ENCODE measurements at places on chromosomes 12 and 14.

- no peak for DNase-seq
Measured at GRCh38 chr12:46609674-46610073, 216.1 kb downstream of the SLC38A4 start.

GRCh38 chr12:67471810-67472209 is 176.7 kb upstream of the DYRK2 start:
- DNase-seq: no peak

GRCh38 chr14:101130861-101131260 is 227.3 kb upstream of the RTL1 start:
- no peak for DNase-seq

- DNase-seq: no peak
Measured at GRCh38 chr12:111886662-111887545, 44.9 kb downstream of the MAPKAPK5 start.

DNA sequence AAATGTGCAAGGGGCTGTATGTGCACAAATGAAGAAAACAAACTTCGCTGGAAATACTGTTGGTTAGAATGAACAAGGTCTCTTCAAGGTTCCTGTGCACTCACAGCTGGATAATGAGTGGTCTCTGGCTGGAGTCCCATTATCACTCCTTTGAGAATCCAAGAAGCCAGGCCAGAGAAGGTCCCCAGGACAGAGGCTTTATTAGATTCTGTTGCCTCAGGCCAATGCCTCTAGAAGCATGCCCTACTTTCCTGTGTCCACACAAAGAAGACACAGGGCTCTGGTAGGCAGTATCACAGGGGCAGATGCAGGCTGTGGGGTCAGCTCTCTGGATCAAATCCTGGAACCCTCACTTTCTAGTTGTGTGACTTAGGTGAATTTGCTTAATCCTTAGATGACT is 384.7 kb downstream of the GRIN2B start:
- DNase-seq: no peak

DNA sequence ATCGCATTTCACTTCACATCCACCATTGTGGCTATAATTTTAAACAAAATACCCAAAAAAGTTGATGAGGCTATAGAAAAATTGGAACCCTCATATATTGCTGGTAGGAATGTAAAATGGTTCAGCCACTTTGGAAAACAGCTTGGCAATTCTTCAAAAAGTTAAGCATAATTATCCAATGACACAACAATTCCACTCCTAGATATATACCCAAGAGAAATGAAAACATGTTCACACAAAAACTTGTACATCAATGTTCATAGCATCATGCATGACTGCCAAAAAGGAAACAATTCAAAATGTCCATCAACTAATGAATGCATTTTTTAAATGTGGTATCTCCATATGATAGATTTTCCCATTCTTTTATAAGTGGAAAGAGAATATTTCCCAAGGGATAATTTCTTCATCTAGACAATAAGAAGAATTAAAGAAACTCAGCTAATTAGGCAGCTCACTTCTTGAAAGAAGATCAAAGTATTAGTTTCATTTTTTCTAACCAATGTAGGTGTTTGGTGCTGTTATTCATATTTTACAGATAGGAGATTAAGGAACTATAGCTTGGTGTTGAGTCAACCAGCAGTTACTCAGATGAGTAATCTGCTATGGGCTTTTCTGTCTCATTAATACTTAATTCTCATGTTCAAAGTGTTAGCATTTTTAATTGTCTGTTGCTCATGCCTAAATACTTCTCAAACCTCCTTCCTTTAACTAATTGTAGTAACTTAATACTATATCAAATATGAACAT is 32.8 kb downstream of the YEATS4 start:
- no peak for DNase-seq

DNA sequence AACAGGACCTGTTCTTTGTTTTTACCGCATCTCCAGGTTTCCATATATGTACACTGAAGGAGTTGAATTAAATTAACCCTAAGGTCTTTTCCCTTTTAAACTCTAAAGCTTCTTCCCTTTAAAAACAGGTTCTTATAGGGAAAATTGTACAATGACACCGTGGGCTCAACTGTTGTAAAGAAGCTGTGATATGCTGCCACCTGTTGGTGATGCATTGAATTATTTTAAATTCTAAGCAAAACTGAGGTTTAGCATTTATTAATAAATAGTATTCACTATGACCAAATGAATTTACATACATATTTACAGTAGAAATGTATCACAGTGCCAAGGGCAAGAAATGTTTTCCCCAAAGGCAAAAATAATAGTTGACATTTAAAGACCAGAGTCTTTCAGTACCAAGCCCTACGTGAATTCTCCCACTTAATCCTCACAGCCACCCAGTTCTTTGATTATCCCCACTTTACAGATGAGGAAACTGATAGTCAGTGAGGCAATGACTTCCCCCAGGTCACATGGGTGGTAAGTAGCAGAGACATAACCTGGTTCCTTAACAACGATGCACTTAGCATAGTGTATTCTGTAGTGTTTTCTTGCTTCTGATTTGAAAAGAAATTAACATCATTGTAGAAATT is 35.7 kb upstream of the TMEM263 start:
- no peak for DNase-seq

GRCh38 chr14:88064841-88065240 is 59.9 kb downstream of the GPR65 start:
- no peak for DNase-seq

GRCh38 chr12:40587421-40587820 is 104.8 kb upstream of the CNTN1 start:
- no peak for DNase-seq

DNA sequence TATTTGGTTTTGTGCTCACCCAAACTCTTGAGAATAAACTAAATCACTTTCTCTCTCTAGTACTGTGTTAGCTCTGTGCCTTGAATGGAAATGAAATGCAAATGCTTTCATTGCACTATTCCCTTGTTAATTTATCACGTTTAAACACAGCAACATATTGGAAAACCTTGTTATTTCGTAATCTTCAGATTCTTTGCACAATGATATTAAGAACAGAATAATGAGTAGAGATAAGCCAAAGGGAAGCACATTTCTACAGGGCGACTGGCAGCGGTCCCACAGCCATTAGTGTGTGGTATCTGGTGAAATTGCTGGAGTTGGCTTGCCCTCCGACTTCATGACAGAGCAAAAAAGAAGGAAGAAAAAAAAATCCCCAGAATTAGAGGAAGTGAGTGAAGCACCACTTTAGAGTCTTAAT is 166.1 kb upstream of the E2F7 start:
- no peak for DNase-seq

DNA sequence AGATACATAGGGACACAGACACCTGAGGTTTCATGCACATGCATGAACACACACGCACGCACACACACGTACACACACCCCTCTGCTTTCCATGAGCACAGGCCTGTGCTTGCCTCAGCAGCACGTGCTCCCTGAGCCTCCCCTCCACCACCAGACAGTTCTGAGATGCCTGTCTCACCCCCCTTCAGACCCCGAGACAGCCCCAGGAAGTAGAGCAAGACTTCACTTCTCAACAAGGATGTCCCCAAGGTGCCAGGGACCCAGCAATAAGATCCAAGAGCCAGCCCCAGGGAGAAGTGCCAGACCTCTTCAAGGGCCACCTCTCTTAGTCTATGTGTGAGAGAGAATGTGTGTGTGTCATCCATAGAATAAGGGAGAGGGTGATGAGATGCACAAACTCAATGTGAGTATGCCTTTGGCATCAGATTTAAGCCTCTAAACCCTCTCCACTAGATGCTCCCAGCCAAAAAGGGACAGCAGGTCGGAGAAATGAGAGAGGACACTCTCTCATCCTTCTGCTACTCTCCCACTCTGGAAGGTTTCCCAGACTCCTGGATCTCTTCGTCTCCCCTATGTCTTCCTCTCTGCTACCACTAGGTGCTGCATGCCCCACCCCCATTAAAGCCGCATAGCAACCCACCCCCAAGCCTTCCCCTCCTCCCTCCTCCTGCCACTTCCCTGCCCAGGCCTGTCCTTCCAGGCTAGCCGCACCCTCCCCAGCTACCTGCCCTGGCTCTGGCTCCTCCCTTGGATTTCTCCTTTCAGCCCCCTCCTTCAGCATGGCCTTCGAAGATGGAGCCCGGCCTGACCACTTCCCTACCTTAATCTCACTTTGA is 7.7 kb downstream of the RARG start:
- no peak for DNase-seq

DNA sequence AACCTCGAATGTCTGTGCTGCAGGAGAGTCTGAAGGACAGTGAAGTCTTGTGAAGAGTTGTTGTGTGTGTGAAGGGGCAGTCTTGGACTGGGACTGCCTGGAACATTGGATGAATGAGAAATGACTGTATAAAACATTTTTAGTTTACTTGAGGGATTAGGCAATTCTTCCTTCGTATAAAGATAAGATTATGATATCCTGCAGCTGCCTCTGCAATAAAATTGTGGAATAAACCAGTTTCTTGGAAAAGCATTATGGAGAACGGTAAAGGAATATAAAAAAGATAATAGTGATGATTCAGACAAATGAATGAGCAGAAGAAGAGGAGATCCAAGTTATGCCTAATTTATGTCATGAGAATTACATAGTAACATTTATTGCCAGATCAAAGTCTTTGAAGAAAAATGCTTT is 30.9 kb upstream of the LUM start:
- DNase-seq: no peak

GRCh38 chr14:24094841-24095270 is 745 bp downstream of the PCK2 start:
- no peak for DNase-seq
